ENCODE measurements at places on chromosomes 4 and X. TPM values are rescaled to one million over a fixed set of nuclear protein-coding genes. Genes with fewer than 3 reads are reported as not detected.

GRCh38 chr4:1136048-1136447 is 22.7 kb upstream of the RNF212 start:
- no peak for DNase-seq

DNA sequence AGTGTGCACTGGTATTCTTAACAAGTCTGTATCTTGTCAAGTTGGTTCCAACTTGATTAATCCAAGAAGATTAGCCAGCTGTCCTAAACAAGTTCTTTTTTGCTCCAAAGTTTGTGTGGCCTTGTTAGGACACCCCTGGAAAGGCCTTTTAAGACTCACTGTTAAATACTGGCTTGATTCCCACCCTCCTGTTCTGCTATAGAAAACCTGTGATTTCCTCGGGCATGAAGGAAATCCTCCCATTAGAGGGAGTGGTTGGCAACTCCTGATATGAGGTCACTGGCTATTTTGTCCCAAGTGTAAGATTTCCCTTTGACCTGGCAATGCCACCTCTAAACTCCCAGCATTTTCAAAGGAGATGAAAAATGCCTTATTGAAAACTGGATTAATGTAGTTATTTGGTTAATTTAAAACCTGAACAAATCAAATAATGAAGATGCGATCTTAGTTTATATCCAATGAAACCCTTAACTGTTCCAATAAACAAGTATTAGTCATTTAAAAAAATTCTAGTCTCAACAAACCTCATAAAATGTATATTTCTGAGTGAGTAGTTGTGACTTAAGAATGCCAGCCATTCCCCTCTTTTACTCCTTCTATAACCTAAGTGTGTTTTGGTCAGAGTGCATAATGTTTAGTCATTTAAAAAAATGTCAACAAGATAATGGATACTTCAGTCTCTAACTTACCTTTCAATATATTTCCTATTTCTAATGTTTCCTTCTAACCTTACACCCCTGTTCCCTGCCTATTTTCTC is 94.4 kb downstream of the NPNT start:
- no peak for DNase-seq

DNA sequence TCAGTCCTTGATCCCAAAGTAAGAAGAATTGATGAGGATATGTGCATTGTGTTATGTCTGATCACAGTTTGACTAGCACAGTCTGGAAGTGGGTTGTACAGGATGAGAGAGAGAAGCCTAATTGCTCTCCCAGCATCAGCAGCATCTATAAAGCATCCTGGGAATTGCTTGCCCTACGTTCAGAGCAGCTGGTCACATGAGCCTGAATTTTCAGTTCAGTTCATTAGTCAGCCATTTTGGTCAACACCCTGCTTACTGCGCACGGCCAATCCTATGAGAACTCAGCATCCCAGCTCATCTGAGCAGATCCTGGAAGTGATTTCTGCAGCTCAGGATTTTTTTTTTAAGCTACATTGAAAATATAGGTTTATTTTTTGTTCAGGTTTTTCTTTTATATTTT is at the start of gene RUFY3:
RUFY3 (plus strand) TSS at position 218 of the 400 bp plus-strand sequence. CDS start 610 bp downstream, outside the sequence.
- DNase-seq = no peak

GRCh38 chr4:98482503-98482846 is 175.9 kb downstream of the TSPAN5 start:
- DNase-seq = no peak

- no peak for DNase-seq
Observed at GRCh38 chrX:56530011-56530410, 33.4 kb upstream of the UBQLN2 start.

- no peak for DNase-seq
Observed at GRCh38 chr4:107622006-107622405, 98.0 kb downstream of the PAPSS1 start.

DNA sequence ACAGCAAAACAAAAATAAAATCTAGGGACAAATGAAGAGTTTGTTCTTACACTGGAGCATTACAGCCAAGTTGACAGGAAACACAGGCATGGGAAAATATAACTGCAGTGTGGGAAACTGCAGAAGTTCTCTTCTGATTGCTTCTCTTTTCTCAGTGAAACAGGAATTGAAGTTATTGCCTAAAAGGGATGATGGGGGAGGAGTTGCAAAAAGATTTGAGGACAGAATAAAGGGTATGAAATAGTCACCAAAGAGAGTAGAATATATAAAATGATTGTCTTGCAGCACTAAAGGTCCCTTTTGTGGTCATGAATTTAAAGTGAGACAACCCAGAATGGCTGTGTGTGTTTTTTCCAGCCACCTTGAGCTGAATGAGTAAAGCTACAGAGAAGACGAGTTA is 103.7 kb downstream of the JADE1 start:
- no peak for DNase-seq

Gene UNC5C
- total RNA-seq = not detected

Gene CMC4
- 4.7 TPM for total RNA-seq

Gene AKAP4
- not detected for total RNA-seq

Gene FOXR2
- total RNA-seq = not detected

Gene TRIML2
- total RNA-seq = not detected

Gene NWD2
- not detected for total RNA-seq

Gene ERAS
- not detected for total RNA-seq

Gene SPANXB1
- total RNA-seq = not detected

Measured in activated B cell treated with CpG ODN at 0.5 μM for 24 hours (primary cell).